SHP77 treated with DMSO at 0.1 percent for 48 hours (cell line): ENCODE measurements at places on chromosomes 1 and 21.
A peak's percentile ranks its signal among the peaks of the same experiment; 100 is the strongest.

DNA sequence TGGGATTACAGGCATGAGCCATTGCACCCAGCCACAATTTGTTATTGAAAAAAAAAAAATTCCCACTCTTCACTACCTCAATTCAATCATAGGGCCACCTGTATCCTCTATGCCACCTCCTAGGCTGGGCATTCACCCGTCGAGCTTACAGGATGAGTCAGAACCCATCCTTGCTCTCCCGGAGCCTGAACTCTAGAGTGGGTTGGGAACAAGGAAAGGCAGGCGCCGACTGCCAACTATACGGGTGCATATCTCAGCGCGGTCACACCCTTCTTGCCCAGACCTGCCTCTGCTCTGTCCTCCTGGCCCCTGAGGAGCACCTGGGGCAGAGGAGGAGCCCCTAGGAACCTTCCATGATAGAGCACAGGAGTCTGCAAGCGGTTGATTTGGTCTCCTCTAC lies 21.4 kb upstream of the LBR start:
- DNase-seq, result no peak

GRCh38 chr21:33185852-33186251 lies 43.9 kb upstream of the IFNAR2 start:
- DNase-seq, result no peak

- no peak for DNase-seq
Observed at GRCh38 chr1:40926441-40926840, 53.1 kb upstream of the CTPS1 start.

DNA sequence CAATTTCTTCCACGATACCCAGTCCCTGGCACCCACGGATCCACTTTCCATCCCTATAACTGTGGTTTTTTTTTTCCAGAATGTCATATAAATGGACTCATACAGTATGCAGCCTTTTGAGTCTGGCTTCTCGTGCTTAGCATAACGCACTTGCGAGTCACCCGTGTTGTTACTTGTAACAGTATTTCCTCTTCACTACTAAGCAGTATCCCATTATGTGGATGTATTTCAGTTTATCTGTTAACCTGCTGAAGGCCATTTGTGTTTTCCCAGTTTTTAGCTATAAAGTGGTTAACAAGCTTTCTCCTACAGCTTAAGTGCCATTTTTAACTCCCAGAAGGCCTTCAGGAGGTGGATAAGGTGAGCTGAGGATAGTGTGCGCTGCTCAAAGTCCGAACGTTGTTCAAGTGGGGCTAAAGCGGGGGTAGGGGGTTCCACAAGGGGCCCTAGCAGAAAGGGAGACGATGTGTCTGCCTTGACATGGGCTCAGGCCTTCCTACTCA lies 829 bp downstream of the ADAR start:
- peak; percentile 49 for DNase-seq

GRCh38 chr1:30774550-30775432 lies 17.2 kb upstream of the LAPTM5 start:
- DNase-seq, result no peak

DNA sequence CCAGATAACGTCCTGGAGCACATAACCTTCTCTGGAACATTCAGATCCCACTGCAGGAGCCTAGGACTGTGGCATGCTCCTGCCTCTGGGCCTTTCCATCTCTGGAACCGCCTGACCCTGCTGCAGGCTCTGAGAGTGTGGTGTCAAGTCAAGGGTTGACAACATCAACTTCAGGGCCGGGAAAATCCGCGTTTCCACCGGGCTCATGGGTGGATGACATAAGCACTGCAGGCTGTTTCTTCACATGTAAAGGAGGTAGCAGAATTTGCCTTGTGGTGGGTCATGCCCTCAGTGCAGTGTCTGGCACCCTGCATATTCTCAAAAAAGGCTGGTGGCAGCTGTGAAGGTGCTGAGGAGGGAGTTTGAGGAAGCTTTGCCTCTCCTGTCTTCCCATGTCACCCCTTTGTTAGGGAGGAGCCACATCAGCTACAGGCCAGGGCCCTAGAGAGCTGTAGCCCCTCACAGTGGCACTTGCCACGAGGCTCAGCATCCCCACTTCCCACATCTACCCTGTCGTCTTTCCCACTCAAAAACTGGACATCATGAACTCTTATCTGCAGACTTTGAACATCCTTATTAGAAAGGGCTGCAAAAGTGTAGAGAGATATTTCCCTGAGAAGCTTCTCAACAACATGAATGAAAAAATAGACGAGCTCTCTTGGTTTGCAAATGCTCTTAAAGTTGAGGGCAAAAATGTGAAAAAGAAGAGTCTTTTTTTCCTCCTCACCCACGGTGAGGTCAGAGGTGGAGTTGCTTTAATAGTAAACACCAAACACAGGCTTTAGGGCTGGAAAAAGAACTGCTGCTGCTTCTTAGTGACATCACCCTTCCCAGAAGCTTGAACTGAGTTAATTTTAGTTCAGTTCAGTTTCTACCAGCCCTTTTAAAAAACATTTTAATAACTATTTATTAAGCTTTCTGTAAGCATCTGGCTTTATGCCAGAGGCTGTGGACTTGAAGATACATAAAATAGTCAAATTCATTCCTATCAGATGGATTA lies 121.3 kb downstream of the HUNK start:
- no peak for DNase-seq

DNA sequence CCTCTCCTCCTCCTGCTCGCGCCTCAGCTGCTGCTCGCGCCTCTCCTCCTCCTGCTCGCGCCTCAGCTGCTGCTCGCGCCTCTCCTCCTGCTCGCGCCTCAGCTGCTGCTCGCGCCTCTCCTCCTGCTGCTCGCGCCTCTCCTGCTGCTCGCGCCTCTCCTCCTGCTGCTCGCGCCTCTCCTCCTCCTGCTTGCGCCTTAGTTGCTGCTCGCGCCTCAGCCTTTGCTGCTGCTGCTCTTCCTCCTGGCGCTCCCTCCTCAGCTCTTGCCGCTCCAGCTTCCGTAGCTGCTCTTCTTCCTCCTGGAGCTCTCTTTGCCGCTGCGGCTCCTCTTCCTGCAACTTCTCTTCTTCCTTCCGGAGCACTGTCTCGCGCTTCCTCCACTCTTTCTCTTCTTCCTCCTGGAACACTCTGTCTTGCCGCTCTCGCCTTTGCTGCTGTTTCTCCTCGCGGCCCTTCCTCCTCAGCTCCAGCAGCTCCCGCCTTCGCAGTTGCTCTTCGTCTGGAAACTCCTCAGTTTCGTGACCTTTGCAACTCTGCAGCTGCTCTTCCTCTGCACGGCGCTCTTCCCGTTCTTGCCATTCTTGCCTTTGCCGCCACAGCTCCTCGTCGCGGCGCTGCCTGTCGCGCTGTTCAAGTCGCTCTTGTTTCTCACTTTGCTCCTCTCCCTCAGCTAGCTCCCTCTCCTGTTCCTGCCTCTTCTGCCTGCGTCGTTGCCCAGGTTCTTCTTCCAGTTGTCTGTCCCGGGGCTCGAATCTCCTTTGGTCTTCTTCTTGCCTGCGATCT lies 3.0 kb downstream of the TCHH start:
- DNase-seq, result no peak

- no peak for DNase-seq
Observed at GRCh38 chr1:227190321-227190720, 128.0 kb downstream of the CDC42BPA start.

DNA sequence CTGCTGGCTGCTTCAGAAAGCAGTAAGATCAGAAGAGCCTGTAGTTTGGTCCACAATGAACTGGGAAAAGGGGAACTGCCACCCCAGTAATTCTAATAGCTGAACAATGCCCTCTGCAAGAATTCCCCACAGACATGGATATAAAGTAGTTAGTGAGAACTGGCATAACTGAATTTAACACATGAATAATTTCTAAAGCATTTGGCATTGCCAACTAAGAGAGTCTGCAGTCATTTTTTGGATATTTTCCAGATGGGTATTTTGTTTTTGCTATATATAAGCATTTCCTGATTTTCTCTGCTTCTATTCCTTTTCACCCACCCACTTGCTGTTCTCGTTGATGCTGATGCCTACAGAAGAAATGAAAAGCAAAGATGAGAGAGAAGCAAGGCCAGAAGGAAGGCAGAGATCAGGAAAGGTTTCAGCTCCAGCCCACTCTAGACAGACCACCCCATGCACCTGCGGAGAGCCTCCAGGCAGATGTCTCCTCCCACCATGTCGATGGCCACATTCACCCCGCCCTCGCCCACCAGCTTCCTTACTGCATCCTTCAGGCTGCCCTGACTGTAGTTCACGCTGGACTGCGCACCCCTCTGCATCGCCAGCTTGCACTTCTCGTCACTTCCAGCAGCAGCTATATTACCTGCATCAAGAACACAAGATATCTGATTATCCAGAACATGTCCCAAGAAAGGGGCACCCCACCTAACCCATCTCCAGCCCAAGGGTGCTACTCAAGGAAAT lies 55.9 kb upstream of the SEC16B start:
- no peak for DNase-seq

- DNase-seq, result no peak
Observed at GRCh38 chr1:245197121-245197520, 42.3 kb downstream of the KIF26B start.

- DNase-seq, result no peak
Observed at GRCh38 chr1:234262007-234262753, 111.1 kb upstream of the COA6 start.

GRCh38 chr1:165317612-165318011 lies 38.9 kb downstream of the LMX1A start:
- DNase-seq, result no peak

DNA sequence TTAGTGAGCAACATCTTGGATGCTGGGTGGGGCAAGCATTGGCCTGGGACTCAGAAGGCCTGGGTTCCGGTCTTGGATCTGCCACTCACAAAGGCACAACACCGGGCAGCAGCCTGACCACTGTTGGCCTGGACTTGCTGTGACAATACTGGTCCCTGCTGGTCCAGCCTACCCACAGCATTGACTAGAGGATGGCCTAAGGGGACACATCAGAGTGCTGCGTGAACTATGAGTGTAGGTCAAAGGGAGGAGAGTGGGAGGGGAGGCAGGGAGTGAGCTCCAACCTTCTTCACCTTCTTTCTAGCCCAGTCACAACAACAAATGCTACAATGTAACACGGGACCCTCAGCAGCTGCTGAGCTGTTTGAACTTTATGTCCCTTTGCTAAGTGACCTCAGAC lies 31.1 kb downstream of the TMEM50A start:
- no peak for DNase-seq

- no peak for DNase-seq
Observed at GRCh38 chr1:55506740-55507577, 291.8 kb upstream of the USP24 start.

DNA sequence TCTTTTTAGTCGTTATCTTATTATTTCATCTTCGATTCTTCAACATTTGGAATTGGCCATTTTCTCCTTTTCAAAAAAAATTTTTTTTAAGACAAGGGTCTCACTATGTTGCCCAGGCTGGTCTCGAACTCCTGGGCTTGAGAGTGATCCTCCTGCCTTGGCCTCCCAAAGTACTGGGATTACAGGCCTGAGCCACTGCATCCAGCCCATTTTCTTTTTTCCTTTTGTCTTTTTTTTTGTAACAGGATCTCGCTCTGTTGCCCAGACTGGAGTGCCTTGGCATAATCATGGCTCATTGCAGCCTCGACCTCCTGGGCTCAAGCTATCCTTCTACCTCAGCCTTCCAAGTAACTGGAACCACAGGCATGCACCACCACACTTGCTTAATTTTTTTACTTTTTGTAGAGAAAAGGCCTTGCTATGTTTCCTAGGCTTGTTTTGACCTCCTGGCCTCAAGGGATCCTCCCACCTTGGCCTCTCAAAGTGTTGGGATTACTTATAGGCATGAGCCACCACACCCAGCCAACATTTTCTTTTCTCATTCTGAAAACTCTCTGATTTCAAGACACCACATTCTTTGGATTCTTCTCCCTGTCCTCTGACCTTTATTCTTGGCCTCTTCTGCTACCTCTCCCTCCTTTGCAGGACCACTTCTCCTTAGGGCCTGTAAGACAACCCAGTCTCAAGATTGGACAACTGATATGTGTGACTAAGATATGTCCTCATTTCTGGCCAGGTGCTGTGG lies 6.0 kb upstream of the MAP1LC3C start:
- no peak for DNase-seq

DNA sequence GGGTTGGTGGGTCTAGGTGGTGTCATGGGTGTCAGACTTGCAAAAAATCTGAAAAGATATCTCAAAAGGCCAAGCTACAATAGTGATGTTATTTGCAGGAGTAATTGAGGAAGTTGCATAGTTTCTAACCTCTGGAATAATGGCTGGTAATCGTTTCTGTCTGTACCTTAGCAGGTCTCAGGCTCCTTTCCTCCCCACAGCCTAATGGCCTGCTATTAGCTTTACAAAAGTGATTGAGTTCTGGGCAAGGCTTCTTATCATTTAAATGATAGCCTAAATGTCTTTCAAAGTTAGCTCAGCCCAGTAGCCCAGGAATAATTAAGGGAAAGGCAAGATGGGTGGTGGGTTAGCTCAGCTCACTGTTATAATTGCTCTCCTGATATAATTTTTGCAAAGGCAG lies 37.7 kb upstream of the IGSF5 start:
- DNase-seq, result no peak

- DNase-seq, result no peak
Observed at GRCh38 chr1:53733975-53734649, 4.9 kb downstream of the GLIS1 start.

GRCh38 chr1:183226361-183226760 lies 40.3 kb downstream of the LAMC2 start:
- DNase-seq, result no peak

DNA sequence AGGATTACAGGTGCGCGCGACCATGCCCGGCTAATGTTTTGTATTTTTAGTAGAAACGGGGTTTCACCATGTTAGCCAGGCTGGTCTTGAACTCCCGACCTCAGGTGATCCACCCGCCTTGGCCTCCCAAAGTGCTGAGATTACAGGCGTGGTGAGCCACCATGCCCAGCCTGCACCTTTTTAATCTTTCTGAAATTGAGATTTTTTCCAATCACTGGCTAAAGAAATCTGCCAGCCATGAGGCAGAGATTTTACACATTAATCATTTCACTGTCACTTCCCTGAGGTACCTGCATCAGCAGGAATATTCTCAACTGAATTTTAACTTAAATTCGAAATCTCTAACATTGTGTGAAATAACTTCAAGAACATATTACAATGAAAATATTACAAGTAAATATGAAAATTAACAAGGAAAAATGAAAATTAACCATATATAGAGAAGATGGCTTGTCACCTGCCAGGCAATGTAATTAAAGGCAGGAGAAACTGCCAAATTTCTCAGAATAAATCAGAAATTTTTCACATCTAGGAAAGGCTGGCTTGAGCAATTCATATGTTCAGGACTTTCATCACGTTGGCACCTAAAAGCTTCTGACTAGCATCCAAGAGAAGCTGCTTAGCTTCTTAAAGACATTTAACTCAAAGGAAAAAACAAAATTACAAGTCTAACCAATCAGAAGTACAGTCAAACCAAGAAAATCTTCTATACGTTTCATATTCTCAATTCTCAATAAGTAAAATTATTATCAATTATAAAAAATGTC lies 5.9 kb downstream of the ANKRD13C start:
- no peak for DNase-seq

- no peak for DNase-seq
Observed at GRCh38 chr1:64567426-64568170, 97.7 kb downstream of the CACHD1 start.
